GM23338 (cell line): ENCODE measurements at places on chromosomes 5 and 9. TPM values are rescaled to one million over a fixed set of nuclear protein-coding genes. Genes with fewer than 3 reads are reported as not detected.

ZNF462 gene
- 87.8 and 101 TPM in 2 replicates for total RNA-seq

ERCC8 gene
- 40.0 and 53.9 TPM in 2 replicates for total RNA-seq

FOXD4L3 gene
- total RNA-seq: not detected in 2 replicates

SET gene
- 949 and 964 TPM in 2 replicates for total RNA-seq

ARID3C gene
- 0.49 TPM in 1 of 2 replicates, not detected in the other for total RNA-seq

CCL27 gene
- not detected in 2 replicates for total RNA-seq

MEF2C gene
- total RNA-seq: 0.97 and 1.2 TPM in 2 replicates

EFNA5 gene
- total RNA-seq: 7.5 and 18.1 TPM in 2 replicates

GRXCR2 gene
- not detected in 2 replicates for total RNA-seq

SLC34A1 gene
- 0.31 TPM in 1 of 2 replicates, not detected in the other for total RNA-seq

ACSL6 gene
- 3.6 and 4.6 TPM in 2 replicates for total RNA-seq

UAP1L1 gene
- 5.5 and 8.1 TPM in 2 replicates for total RNA-seq

RAPGEF6 gene
- 19.7 and 20.3 TPM in 2 replicates for total RNA-seq

FBN2 gene
- total RNA-seq: 13.6 and 18.4 TPM in 2 replicates

PTGER4 gene
- 4.4 and 4.7 TPM in 2 replicates for total RNA-seq

LCN15 gene
- total RNA-seq: 0.54 and 0.90 TPM in 2 replicates

INPP5E gene
- total RNA-seq: 10.9 and 13.4 TPM in 2 replicates

APBA1 gene
- 0.58 and 1.0 TPM in 2 replicates for total RNA-seq

STX17 gene
- total RNA-seq: 16.3 and 24.2 TPM in 2 replicates

ELOVL7 gene
- 6.5 and 7.0 TPM in 2 replicates for total RNA-seq

FOXD4L5 gene
- total RNA-seq: not detected in 2 replicates

MEIKIN gene
- total RNA-seq: not detected in 2 replicates

PTPN3 gene
- 2.6 and 2.8 TPM in 2 replicates for total RNA-seq

IL11RA gene
- 4.9 and 5.8 TPM in 2 replicates for total RNA-seq

DMRT3 gene
- not detected in 2 replicates for total RNA-seq

LCN1 gene
- total RNA-seq: not detected in 2 replicates

GAPT gene
- total RNA-seq: not detected in 2 replicates

C9orf153 gene
- 0.12 TPM in 1 of 2 replicates, not detected in the other for total RNA-seq

PCDHGB3 gene
- 4.8 and 5.8 TPM in 2 replicates for total RNA-seq

ZNF454 gene
- total RNA-seq: 5.9 and 12.8 TPM in 2 replicates

AJM1 gene
- total RNA-seq: 0.12 and 0.49 TPM in 2 replicates

PHF24 gene
- 0.14 and 0.19 TPM in 2 replicates for total RNA-seq

FCN2 gene
- not detected in 2 replicates for total RNA-seq
